ENCODE measurements at places on chromosomes 3 and 15.

DNA sequence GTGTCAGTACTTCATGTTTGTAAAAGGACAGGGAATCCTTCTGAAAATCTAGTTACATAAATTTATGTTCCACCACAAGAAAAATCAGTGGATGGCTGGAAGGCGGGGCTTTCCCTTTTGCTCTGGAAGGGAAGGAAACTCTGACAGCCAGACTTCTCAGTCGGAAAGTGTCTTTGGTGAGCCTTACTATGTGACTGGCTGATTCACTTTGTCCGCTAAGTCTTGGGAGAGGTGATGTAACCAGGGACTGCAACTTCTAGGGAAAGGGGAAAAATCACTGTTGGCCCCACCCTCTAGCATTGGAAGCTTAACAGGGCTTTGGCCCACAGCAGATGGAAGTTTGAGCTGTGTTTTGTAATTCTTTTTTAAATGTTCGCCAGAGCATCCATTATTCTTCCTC is 281.4 kb upstream of the CTDSPL start:
- no peak for DNase-seq

DNA sequence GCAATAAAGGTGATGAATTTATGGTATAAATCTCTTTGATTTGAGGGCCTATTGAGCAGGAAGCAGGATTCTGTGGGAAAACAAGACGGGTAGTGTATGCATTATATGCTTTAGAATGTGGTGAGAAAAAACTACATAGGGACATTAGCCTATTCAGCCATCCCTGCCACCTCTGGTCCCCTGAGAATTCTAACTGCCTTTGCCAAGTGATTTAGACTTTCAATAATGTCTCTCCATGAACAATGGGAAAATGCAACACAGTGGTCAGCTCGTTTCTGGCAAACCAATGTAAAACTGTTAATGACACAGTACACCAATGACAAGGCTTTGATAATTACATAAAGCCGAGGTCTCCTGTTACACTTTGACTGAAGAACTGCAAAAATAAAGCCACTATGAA is 314.7 kb upstream of the CNTN4 start:
- DNase-seq: no peak

GRCh38 chr3:97662762-97663161 is 101.8 kb upstream of the ARL6 start:
- DNase-seq: no peak

DNA sequence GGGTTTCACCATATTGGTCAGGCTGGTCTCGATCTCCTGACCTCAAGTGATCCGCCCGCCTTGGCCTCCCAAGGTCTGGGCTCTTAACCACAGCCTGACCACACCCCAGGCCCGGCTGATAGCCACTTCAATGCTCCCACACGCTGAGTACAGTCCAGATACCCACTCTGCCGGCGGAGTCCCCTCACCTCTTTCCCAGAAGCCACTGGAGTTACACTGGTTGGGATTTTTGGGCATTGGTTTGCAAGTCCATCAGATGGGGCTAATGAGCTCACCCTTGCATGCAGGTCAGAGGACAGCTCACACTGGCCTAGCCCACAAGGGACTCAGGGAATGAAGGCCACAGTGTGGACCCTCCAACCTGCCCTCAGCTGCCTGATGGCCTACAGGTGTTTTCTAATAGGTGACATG is 60.1 kb downstream of the IQSEC1 start:
- DNase-seq: no peak

DNA sequence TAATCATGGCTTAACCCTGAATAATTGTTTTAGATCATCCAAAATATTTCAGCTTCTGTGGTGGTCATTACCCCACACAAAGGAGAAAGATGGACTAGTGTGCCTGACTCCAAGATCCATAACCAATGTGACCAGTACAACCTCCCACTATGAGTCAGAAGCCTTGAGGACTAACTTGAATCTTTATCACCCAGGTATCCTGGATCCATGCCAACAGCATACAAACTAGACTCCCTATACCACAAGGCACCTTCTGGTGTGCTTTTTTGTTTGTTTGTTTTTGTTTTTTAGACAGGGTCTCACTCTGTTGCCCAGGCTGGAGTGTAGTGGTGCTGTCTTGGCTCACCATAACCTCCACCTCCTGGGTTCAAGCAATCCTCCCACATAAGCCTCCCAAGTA is 317.7 kb downstream of the VPS13C start:
- no peak for DNase-seq

- no peak for DNase-seq
Measured at GRCh38 chr3:182226995-182227394, 515.3 kb downstream of the SOX2 start.

DNA sequence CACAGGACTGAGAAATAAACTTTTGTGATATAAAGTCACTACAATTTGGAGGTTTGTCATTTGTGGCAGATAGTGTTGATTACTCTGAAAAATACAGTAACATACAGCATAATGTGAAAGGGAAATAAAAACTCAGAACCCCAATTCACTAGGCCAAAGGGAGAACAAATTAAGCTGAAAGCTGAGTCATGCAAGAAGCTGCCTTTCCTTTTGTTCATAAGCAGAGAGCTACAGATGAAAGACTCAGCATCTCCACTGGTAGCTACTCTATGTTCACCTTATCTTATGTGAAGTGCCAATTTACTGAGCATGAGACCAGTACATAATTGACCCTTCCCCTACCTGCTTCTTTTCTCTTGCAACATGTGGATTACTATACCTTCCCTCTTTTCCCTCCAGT is 19.3 kb upstream of the SLTM start:
- DNase-seq: peak; percentile 37

GRCh38 chr3:39907981-39908380 is 98.6 kb downstream of the MYRIP start:
- peak; percentile 2 for DNase-seq

DNA sequence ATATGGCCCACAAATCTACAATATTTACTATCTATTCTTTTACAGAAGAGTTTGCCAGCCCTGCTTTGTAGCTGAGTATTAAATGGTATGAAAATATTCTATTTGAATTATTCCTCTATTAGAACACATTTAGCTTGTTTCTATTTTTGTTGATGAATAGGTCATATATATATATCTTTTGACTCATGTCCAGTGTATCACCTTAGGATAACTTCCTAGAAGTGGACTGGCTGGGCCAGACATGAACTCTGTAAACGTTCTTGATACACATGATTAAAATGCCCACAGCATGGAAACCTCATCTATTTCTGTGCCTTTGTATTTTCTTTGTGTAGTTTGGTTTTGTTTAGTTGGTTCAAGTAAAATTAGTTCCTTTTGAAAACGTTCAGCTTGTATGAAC is 37.1 kb downstream of the DAZL start:
- DNase-seq: no peak

DNA sequence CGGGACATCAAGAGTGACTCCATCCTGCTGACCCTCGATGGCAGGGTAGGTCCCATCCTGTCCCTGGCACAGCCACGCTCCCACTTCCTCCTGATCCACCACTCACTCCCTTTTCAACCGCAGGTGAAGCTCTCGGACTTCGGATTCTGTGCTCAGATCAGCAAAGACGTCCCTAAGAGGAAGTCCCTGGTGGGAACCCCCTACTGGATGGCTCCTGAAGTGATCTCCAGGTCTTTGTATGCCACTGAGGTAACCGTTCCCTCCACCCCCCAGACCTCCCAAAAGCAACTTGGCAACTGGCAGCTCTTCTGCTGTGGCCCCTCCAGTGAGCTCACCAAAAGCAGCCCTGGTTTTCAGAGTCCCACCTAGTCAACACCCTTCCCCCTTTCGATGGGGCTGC is 9.4 kb downstream of the ANKRD63 start:
- DNase-seq: no peak

DNA sequence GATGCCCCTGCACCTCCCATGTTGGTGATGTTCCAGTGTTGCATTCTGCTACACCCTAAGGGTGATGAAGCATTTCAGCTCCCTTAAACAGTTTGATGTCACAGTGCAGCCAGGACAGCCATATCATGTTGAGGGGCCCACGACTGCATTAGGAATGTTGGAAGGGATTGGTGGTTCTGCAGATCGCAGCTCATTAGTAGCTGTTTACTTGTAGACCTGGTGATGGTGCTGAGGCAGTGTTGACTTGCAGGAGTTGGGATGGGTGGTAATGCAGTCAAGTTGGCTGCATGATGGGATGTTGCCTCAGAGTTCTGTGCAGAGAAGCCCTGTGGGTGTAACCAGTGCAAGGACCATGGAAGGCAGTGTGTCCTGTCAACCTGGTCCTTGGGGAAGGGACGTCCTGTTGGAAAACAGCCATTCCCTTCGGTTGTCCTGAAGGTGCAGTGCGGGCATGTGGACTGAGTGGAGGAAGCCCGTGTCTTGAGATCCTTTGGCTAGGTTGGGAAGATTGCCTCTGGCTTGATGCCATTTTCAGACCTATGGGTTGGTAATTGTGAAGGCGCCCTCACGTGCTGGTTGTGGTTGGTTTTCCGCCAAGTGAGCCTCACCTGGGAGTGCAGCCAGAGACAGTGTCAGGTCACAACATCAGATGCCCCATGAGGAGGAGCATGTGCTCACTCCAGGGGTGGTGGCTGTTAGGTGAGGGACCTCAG is 100.7 kb downstream of the SNRPN start:
- no peak for DNase-seq

GRCh38 chr3:171799501-171799900 is 10.8 kb downstream of the PLD1 start:
- DNase-seq: no peak

- no peak for DNase-seq
Measured at GRCh38 chr3:24510030-24510648, 15.5 kb upstream of the THRB start.

- DNase-seq: no peak
Measured at GRCh38 chr15:93664213-93664956, 567.0 kb upstream of the MCTP2 start.

- DNase-seq: peak; percentile 60
Measured at GRCh38 chr3:51967384-51968169, at the start of gene PCBP4. Gene PCBP4, minus strand, starts transcription at chr3:51967454. Its CDS starts 6,214 bp downstream, at chr3:51961240.

DNA sequence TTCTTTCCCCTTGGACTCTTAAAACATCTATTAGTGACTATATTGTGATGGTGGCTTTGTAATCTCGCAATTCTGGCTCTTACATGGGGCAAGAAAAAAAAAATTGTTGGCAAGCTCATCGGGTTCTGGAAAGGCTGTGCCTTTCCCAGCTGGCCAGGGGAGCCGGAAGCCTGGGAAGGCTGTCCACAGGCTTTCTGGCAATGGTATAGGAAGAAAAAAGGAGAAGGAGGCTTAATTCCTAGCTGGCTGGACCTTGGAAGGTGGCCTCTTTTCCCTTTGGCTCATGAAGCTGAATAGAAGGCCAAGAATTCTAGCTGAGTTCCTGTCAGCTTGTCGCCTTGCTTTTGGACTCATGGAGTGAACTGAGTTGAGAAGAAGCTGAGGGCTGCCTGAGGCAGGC is 243.5 kb upstream of the SEMA6D start:
- DNase-seq: peak; percentile 33

DNA sequence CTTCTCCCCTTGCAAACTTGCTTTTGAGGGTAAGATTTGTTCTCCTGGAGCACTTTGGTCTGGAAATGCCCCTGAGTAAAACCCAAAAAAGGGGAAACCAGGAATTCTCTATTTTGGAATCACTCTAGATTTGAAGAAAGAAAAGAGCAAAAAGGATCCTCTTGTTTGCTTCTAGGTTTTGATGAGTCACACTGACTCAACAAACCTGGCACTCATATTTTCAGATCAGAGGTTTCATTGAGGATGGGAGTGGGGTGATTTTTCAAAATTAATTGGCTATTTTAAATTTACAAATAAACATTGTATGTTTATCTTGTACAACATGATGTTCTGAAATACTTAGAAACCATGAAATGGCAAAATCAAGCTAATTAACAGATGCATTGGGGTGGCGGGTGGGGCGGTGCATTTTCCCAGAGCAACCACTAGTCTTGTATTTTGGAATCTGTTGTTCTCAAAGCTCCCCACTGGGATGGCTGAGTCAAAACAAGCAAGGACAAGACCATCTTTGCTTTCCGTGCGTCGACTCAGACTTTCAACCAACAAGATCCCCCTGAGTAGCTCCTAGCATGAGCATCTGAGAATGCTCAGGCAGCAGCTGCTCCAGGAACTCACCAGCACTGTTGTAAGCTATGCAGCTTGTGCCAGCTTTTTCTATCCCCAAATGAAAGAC is 451.4 kb downstream of the WDR72 start:
- no peak for DNase-seq

DNA sequence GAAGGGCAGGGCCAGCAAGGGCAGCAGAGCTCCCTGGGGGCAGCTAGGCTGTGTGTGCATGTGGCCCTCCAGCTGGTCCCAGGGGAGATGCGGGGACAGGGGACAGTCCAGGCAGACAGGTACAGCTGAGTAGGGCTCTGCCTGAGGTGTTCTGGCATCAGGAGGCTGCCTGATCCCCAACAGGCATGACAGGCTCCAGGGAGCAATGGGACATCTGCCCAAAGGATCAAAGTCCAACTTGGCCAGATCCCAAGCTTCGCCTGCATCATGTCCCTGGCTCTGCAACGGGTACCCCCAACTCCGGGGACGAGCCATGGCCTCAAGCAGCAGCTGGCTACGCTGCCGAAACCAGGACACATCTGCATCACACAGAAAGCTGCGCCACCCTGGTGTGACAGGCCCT is 21.8 kb downstream of the ATRIP start:
- no peak for DNase-seq

- peak; percentile 77 for DNase-seq
Measured at GRCh38 chr15:79595995-79596622, 164.0 kb downstream of the MINAR1 start.

GRCh38 chr15:73389971-73390544 is 21.3 kb upstream of the HCN4 start:
- DNase-seq: no peak

GRCh38 chr3:61729038-61729634 is 167.8 kb downstream of the PTPRG start:
- no peak for DNase-seq

GRCh38 chr3:45864760-45865519 is 21.4 kb upstream of the CCR9 start:
- DNase-seq: no peak

GRCh38 chr15:85496551-85497171 is 116.3 kb downstream of the AKAP13 start:
- DNase-seq: no peak

GRCh38 chr15:41975669-41976068 is 3.3 kb upstream of the EHD4 start:
- no peak for DNase-seq

GRCh38 chr3:101876142-101876541 is 26.8 kb downstream of the NFKBIZ start:
- no peak for DNase-seq

DNA sequence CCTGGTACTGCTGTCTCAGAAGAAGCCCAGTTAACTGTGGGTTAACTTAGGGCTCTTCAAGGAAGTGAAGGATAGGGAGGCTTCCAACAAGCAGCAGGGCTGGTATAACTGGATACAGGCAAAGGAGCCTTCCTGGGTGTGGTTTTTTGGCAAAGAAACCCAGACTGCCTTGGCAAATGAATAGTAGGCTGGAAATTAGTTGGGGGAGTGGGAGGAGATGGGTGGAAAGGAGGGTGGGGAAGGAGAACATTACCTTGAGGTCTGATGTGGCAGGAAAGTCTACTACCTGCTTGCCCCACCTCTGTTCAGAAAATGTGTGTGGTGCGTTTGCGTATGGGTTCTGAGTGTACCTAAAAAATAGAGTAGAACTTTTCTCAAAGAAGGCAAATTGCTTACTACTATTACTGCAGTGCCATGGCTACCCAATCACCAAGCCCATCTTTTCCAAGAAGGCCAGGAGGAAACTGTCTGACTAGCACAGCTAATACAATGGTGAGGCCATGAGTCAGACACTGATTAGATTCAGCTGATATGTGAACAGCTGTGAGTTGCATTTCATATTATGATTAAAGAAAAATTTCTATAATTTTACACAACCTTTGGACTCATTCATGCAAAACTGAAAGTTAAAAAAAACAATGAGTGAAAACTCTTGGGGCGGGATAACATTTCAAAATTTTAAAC is 55.2 kb downstream of the SPTSSB start:
- no peak for DNase-seq

Measured in fibroblast of skin of right quadriceps (primary cell).